ENCODE measurements at places on chromosomes 5 and 9.

DNA sequence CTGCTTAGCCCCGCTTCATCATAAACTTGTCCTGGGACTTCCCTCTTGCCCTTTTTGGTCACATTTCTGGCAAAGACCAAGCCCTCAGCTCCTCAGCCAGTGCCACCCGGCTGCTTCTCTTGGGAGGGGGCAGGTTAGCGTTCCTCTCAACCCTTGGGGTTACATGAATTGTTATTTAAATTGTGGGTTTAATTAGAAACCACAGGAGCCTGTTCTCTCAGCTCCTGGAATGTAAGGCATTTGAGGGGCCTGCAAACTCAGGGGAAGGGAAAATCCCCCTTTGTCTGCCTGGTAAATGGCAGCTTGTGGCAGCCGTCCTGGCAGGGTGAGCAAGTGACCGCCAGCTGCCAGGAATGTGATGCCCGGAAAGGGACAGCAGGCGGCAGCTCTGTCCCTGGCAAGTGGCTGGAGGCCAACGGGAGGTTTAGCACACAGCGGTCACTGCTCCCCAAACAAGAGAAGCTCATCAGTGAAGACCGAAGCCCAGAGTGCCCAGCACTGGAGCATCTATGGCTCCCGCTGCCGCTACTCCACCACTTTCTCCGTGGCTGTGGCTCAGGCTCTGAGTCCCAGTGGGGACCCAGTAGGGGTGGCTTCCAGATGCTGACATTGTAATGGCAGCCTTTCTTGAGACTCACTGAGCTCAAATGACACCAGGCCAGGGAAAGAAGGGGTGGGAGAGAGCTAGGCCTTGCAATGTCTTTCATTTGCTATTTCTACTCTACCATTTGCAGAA lies 51.7 kb downstream of the SHB start:
- no peak for DNase-seq

DNA sequence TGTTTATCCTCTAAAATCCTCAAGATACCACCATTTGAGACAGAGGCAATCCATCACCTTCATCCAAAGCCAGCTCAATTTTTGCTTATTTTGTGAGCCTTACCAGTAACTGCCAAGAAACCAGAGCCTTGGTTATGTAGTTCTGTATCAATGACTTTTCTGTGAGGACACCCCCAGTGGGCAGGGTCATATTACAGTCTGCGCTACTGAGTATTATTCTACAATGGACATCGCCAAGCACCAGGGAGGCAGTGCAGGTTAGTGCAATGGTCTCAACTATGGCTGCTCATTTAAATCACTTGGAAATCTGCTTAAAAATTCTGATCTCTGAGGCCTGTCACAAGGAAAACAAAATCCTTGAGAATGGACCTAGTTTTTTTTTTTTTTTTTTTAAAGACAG lies 90.5 kb upstream of the NIPAL4 start:
- no peak for DNase-seq

GRCh38 chr9:91836515-91836914 lies 113.5 kb downstream of the ROR2 start:
- no peak for DNase-seq

GRCh38 chr5:133702791-133703770 lies 90.7 kb upstream of the FSTL4 start:
- no peak for DNase-seq

GRCh38 chr5:171647043-171647903 lies 138.3 kb upstream of the SMIM23 start:
- no peak for DNase-seq

DNA sequence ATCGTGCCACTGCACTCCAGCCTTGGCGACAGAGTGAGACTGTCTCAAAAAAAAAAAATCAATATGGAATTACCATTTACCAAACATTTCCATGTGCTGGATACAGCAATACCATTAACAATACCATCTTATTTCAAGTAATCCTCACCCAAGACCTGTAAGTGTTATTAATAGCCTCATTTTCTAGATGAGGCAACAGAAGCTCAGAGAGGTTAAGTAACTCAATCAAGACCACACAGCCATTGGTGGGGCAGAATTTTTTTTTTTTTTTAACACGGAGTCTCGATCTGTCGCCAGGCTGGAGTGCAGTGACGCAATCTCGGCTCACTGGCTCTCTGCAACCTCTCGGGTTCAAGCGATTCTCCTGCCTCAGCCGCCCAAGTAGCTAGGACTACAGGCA lies 3.6 kb upstream of the FIBCD1 start:
- DNase-seq = no peak

- DNase-seq = no peak
These were observed 51.6 kb downstream of the ANXA2R start for GRCh38 chr5:42988568-42988967.

- DNase-seq = no peak
These were observed 233.4 kb downstream of the DENND1A start for GRCh38 chr9:123696476-123696875.

DNA sequence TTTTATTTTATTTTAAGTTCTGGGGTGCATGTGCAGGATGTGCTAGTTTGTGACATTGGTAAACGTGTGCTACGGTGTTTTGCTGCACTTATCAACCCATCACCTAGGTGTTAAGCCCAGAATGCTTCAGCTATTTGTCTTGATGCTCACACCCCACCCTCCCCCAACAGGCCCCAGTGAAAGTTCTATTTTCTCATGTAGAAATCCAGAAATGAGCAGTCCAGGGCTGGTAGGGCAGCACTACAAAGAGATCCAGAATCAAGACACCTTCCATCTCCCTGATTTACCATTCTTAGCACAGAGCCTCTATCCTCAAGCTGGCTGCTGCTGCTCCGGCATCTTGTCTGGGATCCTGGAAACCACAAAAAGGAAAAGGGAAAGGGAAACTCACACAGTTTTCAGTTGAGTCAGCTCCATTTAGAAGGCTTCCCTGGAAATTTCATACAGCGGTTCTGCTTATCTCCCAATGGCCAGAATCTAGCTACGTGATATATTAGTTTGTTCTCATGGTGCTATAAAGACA lies 85.4 kb upstream of the SMARCA2 start:
- DNase-seq = no peak

DNA sequence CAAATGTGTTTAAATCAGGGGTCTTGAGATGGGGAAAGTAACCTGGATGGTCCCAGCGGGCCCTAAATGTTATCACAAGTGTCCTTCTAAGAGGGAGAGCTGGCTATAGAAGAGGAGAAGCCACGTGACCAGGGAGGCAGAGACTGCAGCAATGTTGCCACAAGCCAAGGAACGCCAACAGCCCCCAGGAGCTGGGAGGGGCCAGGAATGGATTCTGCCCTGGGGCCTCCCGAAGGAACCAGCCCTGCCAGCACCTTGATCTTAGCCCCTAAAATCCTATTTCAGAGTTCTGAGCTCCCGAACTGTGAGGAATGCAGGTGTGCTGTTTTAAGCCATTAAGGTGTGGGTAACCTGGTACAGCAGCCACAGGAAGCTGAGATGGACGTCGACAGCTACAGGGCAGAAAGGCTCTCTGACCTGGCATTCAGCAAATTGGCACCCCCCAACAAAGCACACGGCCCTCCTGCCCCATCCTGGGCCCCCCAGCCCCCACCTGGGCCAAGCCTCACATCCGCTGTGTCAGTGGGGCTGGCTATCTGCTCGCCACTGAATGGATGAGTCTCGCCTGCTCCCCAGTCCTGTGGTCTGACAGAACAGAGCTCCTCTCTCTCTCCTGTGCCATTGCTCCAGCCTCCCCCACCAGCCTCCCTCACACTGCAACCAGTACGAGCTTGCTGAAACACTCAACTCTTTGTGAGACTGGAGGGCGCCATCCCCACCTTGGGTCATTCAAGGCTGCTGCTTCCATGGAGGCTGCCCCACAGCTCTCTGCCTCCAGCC lies 78.8 kb downstream of the ADAMTS2 start:
- DNase-seq = no peak

GRCh38 chr5:145449794-145450193 lies 385.3 kb downstream of the PRELID2 start:
- DNase-seq = no peak

DNA sequence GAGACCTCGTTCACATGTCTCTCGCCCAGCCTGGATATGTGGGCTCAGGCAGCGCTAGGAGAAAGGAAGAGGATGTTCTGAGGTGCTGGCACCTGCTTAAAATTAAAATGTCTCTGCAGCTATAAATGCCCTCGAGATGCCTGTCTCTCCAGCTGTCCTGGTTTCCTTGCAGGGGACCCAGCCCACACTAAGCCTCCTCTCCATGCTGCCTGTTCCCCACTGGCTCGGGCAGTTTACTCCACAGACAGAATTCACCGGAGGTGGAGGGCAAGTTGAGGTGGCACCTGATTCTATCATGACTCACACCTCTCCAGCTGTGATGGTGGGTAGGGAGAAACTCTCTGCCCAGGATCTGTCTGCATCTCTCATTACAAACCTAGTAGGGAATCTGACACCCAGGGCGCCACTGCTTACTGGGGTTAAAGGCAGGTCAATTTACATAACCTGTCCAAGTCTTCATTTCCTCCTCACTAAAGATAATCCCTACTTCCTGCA lies 420.9 kb downstream of the SPOCK1 start:
- DNase-seq = no peak

- DNase-seq = no peak
These were observed 601 bp upstream of the FAF2 start for GRCh38 chr5:176447591-176447977.

- DNase-seq = no peak
These were observed 200.6 kb upstream of the MVB12B start for GRCh38 chr9:126125992-126126409.

- no peak for DNase-seq
These were observed 79.1 kb downstream of the AOPEP start for GRCh38 chr9:94805585-94805984.

DNA sequence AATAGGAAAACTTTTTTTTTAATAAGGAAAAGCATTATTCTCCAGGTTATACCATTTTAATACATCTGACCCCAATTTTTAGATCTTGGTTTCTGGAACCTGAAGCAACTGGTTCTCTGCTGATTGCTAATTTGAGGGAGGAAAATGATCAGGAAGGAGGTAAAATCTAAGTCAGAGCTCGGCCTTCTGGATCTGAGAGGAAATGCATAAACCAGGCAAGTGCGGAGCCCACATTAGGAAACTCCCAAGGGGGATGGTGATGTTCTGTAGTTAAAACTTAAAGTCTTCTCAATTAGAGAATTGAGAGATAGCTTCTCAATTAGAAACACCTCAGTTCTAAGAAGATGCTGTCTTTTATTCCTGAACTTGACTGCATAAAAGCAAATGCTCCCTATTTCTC lies 113.5 kb downstream of the TSSK1B start:
- DNase-seq = no peak

- no peak for DNase-seq
These were observed 51.1 kb downstream of the C9orf50 start for GRCh38 chr9:129569502-129570449.

DNA sequence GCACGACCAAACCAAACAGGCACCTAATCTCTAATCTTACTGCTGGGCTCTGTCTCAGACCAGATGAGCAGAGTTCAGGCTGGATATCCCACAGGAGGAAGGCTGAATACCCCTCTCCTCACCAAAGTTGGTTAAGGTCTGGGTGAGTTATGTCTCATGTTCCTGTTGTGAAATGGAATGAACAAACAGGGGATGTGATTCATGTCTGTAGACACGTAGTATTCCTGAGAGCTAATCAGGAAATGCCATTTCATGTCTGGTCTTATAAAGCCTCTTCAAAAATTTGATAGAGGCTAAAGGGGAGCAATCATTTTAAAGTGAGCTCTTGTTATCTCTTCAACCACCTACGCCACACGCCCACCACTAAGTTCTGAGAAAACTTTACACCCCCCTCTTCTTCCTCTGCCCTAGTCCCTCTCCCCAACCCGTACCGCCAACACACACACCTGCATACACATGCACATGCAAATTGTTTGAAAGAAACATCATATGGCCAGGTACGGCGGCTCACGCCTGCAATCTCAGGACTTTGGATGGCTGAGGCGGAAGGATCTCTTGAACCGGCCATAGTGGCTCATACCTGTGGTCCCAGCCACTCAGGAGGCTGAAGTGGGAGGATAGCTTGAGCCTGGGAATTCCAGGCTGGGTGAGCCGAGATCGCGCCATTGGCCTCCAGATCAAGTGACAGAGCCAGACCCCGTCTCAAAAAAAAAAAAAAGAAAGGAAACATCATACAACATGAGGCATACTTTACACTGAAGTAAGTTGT lies 69.8 kb upstream of the RAI14 start:
- no peak for DNase-seq

DNA sequence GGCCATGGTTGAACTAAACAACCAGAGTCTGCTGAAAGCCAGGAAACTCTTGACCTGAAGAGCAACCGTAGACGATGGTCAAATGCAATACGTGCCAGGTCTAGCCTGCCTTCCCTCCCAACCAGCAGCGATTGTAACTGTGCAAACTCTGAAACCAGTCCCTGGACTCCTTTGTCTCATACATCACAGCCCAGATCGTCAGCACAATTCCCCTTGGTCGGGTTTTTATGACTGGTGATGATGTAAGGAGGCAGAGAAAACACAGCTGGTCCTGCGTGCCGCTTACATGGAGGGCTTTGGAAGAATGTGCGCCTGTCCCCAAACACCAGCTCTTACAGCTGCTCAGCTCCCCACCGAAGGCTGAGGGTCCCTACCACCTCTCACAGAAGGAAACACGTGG lies 24.6 kb downstream of the SMIM23 start:
- DNase-seq = no peak

Data from stimulated activated CD8-positive, alpha-beta memory T cell treated with anti-CD3 and anti-CD28 coated beads, Interleukin-4, amount 100 ng/mL, for 4 hours (primary cell).